Activated B cell treated with CpG ODN at 0.5 μM for 24 hours (primary cell): ENCODE measurements at places on chromosomes 16 and 17. TPM values are rescaled to one million over a fixed set of nuclear protein-coding genes. Genes with fewer than 3 reads are reported as not detected.

CES3 gene
- total RNA-seq = 0.29 and 0.61 TPM in 2 replicates

- DNase-seq = no peak
These were observed 144.7 kb downstream of the ENGASE start for GRCh38 chr17:79219208-79219935.

TMEM88 gene
- 3.2 and 7.1 TPM in 2 replicates for total RNA-seq

CACNG3 gene
- not detected in 2 replicates for total RNA-seq

SLC12A3 gene
- 3.8 and 5.0 TPM in 2 replicates for total RNA-seq

CSH1 gene
- total RNA-seq = not detected in 2 replicates

GRCh38 chr16:57225978-57226377, 19.1 kb upstream of the ARL2BP start:
- DNase-seq = no peak
